ENCODE measurements at places on chromosomes 1 and 21.

- DNase-seq: peak; percentile 32
Observed at GRCh38 chr1:11478571-11479374, at the start of gene DISP3. TSS of gene DISP3 (plus strand) at chr1:11479155. CDS start at chr1:11500993, 21,838 bp downstream.

GRCh38 chr1:70228670-70229069 lies 7.5 kb downstream of the SRSF11 start:
- DNase-seq: no peak

DNA sequence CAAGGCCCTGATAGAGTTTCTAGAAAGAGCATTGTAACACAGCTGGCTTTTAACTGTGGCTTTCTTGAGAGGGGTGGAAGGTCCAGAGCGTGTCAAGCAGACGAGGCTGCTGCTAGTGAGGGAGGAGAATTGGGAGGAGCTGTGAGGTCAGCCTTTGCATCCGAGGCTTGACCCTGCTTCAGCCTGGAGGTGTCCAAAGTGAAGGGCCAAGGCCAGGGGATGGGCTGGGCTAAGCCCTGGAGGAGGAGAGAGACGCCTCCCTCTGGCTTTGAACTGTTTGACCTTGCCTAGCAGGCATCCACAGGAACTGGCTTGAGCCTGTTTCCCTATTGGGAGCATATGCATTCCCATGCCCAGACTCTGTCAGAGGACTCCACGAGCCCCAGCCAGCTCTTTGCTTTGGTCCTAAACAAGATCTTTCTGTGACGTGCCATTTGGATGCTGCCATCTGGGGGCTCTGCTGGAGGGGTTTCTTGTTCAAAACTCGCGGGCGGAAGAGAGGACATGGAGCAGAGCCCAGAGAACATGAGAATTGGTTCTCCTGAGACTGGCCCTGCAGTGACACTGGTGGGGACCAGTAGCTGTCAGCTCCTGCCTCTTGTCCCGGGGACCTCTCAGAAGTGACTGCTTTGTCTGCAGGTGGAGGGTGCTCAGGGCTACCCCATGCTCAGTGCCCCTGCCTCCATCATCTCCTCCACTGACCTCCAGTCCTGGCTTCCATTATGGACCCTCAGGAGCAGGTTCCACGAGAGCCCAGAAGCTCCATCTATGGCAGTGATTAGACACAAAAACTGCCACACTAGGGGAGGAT lies 5.5 kb downstream of the ACTRT2 start:
- no peak for DNase-seq

DNA sequence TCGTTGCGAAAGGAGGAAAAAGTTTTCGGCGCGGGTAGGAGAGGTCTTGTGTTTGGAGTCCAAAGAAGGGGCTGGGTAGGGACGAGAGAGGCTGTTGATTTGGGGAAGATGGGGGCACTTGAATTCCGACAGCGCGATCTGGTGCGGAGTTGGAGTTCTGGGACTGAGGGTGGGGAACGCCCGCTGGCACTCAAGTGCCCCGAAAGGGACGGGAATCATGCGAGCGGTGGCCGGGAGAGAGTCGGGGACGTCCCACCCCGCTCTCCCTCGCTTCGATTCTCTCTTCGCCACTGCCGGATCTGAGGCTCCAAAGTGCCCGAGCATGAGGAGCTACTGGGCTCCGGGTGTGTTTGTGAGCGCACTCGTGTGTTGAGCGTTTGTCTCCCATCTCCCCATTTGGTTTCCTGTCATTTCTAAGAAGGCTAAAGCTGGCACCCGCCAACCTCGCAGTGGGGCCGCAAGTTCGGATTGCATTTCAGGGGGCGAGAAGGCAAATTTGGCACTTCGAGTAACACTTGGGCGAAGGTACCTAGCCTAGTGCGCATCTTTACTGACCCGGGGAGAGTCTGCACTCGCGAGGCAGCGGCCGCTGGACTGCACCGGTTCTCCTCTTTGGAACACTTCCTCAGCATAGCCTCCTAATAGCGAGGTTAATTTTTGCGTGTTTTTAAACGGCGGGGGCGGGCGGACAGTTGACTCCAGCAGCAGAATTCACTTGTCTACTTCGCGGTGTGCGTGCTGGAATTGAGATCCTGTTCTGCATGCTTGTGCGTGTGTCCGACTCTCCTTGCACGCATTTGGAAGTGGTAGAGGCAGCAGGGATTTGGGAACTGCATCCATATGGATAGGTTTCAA lies 1.2 kb downstream of the CHRM3 start:
- DNase-seq: no peak

DNA sequence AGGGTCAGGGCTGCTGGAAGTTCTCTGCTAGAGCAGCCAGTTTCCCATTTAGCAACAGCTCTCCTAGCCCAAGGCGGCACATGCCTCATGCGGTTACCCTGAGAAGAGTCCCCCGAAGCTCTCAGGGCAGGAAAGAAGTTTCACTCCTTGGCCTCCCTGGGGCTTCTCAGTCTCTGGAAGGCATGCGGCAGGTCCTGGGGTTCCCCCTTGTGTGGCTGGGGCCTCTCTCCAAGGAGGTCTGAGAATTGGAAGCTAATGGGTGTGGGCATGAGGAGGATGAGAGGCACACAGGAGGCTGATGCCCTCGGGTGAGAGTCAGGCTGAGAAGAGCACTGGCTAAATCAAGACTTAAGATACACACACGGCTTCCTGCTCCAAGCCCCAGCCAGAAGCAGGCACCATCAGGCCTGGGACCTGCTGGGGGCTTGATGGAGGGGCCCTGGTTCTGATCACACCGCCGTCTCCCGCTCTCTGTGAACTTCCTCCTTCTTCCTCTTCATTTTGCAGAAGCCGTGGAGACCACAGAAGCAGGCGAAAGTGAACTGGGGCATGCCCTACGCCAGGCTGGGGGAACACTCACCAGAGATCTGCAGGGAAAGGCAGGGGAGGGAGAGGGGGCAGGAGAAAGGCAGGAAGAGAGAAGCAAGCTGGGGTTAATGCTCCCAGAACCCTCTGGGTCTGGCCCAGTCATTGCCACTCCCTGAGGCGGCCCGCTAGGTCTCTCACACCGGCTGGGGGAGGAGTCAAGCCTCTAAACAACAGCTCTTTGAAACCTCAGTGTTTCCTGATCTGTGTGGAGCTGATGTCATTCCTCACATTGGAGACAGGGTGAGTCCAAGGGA lies 15.1 kb downstream of the BLACAT1 start:
- peak; percentile 59 for DNase-seq

- DNase-seq: no peak
Observed at GRCh38 chr1:84619383-84620102, 45.3 kb upstream of the CTBS start.

DNA sequence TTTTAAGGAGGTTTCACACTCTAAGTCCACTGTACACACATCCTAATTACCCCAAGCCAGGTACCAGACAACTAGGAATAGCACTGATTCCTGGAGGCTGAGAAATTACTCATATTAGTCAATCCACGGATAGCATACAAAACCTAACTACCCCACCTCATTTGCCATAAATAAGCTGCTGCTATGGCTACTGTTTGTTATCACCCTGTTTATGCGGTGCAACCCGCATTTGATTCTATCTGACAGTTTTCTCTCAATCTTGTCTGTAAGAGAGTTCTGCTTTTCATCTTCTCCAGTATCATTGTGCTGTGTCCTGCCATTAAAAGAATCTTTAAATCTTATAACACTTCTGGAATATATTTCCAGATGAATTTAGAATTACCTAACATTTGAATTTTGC lies 1496.5 kb downstream of the PLA2G4A start:
- no peak for DNase-seq

DNA sequence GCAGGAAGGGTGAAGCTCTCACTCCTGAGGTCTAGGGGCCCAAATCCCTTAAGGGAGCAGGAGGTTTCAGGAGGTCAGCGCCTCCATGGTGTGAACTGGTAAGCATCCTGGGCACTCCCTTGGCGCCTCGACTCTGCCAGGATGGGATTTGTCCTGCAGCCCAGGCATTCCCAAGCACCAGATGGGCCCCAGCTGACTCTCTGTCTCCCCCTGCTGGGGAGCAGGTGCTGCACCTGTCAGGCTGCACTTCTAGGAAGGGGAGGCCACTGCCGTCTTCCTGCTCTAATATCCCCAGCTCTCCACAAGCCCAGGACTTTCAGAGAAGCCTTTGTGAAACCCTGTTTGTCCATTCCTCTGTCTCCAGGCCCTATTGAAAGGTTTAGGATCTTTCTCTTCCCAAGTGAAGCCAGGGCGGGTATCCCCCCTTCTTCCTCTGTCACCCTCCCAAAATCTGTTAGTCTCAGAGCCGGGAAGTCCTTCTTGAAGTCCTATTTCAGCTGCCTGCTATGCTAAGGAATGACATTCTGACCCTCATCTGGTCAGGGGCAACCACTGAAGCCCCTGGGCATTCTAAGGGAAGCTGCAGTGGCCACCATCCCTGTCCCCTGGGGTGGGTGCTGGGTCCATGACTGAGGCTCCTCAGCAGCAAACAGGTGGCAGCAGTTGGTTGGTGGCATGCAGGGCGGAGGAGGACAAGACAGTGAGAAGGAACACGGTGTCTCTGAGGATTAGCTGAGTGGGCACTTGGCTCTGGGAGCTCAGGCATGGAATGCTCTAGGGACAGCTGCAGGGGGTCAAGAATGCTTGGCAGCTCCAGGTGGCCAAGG lies 3.2 kb downstream of the MYBPH start:
- DNase-seq: no peak

DNA sequence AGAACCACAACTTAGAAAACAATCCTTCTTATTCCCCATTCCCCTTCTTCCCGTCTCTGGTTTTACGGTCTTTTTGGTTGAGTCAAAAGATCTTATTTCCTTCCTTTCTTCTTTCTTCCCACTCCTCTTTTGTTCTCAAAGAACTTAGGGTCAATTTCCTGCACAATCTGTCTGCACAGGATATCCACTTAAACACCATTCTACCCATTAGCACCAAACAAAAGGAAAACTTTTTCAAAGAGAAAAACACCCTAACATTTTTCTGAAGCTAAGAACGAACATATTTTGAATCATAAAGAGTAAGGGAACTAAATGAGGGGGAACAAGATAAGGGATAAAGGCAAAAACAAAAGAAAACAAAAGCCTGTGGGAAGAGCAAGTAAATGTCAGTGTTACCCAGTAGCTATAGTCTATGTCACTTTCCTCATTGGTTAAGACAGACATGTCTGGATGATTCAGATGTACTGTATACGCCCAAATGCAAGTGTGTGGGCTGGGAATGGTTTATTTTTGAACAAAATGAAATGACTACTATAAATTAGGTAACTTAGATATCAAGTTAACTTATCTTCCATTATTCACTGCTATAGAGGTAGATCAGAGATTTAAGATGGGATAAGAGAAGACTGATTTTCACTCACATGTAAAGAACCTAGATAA lies 59.9 kb downstream of the TOR3A start:
- DNase-seq: no peak

DNA sequence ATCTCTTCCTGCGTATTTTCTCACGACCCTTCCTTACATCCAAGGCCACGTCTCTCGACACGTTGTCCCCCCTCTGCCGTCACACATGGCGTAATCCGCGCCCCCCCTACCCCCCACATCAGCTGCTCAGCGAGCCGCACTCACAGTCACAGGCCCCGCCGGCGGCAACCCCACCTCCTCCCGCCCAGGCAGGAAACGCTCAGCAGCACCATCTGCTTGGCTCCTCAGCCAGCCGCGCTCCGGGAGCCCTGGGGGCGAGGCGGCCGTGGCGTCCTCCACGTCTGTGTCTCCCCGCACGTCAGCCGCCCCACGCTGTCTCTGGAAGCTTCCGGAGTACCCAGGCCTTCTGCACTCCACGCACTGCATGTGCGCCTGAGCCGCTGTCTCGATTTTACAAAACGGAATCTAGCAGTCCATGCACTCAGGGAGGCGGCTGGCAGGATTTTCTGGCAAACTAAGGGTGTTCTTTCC lies 64.6 kb downstream of the SIK1 start:
- DNase-seq: peak; percentile 63

- no peak for DNase-seq
Observed at GRCh38 chr21:45228656-45229240, 58.9 kb downstream of the POFUT2 start.

DNA sequence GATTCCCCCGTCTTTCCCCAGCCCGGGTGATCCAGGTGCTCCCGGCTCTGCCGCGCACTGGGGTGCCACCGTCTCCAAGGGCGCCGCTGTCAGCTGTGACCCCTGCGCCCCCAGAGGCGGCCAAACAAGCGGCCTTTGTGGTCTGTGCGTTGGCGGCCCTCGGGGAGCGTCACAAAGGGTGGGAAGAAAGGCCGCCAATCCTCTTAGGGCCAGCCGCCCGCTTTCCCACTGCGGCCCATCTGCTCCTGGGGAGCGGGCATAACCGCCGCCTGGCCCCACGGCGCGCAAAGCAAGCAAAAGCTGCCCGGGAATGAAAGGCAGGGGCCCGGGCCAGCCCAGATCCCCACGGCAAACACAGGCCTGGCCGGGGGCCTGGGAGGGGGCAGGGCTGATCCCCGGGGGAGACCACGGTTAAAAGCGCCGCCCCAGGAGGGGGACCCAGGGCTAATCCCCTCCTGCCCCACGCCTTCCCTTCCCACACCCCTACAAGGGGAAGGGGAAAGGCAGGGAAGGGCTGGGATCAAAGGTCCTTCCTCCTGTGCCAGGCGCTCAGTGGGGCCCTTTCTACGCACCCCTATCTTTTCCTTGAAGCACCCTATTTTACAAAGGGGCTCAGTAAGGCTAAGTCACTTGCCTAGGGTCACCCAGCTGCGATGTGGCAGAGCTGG lies 24.0 kb downstream of the C1QB start:
- no peak for DNase-seq

DNA sequence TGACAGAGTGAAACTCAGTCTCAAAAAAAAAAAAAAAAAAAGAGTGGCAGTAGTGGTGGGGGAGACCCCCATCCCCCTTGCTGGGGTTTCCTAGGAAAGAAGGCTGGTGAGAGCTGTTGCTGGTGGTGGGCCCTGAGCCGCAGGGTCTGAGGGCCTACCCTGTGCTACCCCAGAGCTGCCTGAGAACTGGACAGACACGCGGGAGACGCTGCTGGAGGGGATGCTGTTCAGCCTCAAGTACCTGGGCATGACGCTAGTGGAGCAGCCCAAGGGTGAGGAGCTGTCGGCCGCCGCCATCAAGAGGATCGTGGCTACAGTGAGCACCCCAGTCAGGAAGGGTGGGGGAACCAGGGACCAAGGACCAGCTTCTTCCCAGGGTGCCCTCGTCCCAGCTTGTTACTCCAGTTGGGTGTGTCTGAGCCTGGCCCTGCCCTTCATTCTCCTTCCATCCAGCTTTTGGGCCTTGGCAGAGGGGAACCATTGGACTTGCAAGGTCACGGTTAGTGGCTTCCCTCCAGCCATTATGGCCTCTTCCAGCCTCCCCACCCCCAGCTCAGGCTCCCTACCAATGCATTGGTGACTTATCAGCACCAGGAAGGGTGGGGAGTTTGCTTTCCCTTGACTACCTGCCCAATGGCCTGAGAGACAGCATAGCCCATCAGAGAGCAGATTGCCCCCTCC lies 10.5 kb downstream of the LDLRAP1 start:
- DNase-seq: no peak

DNA sequence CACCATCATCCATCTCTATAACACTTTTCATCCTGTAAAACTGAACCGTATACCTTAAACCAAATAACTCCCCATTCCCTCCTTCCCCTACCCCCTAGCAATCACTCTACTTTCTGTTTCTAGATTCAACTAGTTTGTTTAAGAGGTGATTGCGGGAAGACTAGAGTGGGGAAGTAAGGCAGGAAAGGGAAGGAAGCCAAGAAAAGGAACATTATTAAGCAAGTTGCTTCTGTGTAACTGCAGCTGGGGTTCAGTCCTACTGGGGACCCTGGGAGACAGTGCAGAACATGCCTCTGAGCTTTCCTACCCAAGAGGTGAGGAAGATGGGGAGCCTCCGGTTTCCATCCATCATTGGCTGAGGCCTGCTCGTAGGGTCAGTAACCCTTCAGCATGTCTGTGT lies 28.9 kb upstream of the H3-3A start:
- DNase-seq: no peak

- DNase-seq: no peak
Observed at GRCh38 chr21:36909901-36910561, 56.4 kb downstream of the HLCS start.

GRCh38 chr1:34785231-34785874 lies 4.3 kb downstream of the GJB3 start:
- DNase-seq: no peak

- no peak for DNase-seq
Observed at GRCh38 chr1:12413664-12414410, 184.0 kb downstream of the VPS13D start.

All from activated T-helper 1 cell treated with Interleukin-2 at 50 U/mL for 16 hours (primary cell).